ENCODE measurements at places on chromosomes 12 and 14.

GRCh38 chr12:9198012-9198411, 10.2 kb downstream of the PZP start:
- no peak for DNase-seq

GRCh38 chr12:128792398-128792797, 31.4 kb downstream of the SLC15A4 start:
- DNase-seq, result no peak

DNA sequence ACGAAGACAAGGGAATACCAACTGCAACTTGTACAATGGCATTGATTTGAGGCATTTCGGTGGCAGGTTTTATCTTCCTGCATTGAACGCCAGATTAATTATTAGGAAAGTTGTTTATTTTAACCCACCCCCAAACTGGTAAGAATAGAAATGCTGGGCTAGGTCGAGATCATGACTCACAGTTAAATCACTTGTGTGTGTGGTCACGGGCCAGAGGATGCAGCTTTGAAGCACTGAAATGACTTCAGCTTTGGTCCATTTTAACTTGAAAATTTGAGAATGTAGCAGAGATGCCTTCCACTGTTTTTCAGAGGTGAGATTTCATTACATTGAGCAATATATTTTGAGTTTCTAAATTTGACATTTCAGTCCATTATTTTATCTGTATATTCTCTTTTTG, 23.6 kb upstream of the KCNH3 start:
- no peak for DNase-seq

DNA sequence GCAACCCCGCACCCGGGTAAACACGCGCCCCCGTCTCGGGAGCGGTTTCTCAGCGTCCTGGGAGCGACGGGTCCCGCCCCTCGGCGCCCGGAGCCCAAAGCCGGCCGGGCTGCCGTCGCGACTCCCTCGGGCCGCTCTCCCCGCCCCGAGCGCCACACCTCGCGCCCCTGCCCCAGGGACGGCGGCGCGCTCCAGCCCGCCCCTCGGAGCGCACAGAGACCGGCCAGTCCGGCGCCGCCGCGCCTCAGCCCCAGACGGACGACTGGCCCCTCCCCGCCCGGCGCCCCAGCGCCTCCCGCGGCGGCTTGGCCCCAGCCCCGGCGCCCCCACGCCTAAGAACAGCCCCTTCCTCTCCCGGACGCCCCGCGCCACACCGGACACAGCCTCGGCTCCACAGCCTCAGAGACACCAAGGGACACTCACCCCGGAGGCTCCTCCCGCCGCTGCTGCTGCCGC, 411 bp downstream of the BTBD7 start:
- DNase-seq, result peak; percentile 17

- no peak for DNase-seq
These were observed 51.8 kb downstream of the SCAF11 start for GRCh38 chr12:45938566-45938965.

DNA sequence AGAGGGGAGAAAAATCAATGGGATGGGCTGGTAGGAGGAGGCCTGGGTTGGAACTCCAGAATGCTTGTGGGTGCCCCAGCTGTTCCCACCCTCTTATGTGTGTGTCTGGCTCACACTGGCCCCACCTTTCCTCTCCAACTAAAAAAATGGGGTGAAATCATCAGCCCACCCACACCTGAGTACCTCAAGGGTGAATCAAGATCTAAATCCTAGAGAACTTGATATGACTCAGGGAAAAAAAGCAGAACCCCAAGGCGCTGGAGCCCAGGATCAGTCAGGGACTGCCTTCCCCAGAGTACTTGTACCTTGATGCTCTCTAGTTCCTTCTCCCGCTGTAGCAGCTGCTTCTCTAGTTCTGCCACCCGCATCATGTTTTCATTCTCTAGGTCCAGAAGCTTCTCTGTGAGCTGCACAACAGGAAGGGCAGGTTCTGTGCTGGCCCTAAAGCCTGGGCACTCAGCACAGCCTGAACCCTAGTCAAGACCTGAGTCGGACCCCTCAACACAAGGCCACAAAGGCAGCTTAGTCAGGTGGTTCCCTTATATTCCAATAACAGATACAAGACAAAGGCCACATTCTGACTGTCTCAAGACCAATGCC, 29.7 kb downstream of the PRPF40B start:
- no peak for DNase-seq

DNA sequence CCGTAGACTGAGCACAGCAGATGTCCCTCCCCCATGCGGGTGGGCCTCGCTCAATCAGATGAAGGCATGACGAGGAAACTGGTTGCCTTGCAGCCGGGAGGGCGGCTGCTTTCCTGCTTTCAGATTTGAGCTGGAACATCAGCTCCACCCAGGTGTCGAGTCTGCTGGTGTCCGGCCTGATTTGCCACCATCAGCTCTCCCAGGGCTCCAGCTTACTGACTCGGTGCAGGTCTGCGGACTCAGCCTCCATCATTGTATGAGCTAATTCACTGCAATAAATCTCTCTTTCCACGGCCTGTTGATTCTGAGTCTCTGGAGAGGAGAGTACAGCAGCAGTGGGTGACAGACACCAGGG, 156.2 kb downstream of the KIF26A start:
- DNase-seq, result no peak

- no peak for DNase-seq
These were observed 90.1 kb upstream of the CPSF6 start for GRCh38 chr12:69149270-69149669.

- no peak for DNase-seq
These were observed 12.3 kb downstream of the SH2B3 start for GRCh38 chr12:111417784-111418593.

DNA sequence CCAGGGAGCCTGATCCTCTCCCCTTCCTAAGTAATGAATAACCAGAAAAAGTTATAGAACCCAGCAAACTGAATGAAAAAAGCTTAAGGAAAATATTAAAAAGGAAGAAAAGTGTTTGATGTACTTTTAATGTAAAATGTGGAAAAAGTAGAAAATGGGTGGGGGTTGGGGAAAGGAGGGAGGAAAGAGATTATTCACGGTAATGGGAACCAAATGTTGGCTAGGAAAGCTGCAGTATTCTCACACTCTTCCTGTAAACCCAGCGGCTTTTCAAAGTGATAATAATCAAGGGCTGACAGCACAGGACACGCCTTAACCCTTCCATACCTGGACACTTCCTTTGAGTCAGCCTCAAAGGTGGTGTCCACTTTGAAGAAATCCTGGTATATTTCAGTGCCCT, 139.2 kb downstream of the TGFB3 start:
- DNase-seq, result no peak

DNA sequence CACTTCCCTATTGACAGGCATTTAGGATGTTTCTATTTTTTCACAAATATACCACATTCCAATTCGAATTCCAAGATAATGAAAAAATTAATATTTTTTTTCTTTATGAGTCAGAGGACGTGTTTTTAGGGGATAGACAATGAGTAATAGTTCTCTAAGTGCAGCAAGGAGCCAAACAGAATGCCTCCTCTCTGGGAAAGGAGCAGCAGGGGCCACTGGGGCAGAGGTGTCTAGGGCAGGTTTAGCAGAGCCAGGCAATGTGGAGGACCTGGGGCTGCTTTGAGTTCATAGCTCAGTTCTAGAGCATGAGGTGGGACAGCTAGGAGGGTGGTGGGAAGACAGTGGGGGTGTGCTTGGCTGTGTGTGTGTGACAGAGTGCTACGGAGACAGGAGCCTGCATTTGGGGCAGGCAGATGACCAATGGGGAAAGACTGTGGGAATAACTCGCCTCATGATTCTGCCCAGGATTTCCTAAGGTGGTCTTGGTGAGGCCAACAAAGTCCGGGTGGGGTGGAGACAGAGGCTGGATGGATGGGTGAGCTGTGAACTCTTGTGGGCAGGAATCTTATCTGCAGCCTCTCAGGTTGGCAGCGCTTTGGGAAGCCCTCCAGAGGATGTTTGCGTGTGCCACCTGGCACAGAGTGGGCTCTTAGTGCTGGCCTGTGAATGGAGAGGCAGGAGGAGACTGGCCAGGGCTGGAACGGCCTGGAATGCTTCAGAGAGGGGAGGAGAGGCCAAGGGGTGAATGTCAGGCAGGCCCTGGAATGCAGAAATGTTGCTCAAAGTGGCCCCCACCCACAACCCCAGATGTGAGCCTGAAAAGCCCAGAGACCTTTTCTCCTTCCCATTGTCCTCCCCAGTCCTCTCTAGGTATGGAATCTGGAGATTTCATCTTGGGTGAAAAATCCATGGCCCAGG, 2.4 kb upstream of the KRT7 start:
- no peak for DNase-seq

GRCh38 chr14:68554231-68554630, 238.6 kb downstream of the ZFP36L1 start:
- DNase-seq, result no peak

DNA sequence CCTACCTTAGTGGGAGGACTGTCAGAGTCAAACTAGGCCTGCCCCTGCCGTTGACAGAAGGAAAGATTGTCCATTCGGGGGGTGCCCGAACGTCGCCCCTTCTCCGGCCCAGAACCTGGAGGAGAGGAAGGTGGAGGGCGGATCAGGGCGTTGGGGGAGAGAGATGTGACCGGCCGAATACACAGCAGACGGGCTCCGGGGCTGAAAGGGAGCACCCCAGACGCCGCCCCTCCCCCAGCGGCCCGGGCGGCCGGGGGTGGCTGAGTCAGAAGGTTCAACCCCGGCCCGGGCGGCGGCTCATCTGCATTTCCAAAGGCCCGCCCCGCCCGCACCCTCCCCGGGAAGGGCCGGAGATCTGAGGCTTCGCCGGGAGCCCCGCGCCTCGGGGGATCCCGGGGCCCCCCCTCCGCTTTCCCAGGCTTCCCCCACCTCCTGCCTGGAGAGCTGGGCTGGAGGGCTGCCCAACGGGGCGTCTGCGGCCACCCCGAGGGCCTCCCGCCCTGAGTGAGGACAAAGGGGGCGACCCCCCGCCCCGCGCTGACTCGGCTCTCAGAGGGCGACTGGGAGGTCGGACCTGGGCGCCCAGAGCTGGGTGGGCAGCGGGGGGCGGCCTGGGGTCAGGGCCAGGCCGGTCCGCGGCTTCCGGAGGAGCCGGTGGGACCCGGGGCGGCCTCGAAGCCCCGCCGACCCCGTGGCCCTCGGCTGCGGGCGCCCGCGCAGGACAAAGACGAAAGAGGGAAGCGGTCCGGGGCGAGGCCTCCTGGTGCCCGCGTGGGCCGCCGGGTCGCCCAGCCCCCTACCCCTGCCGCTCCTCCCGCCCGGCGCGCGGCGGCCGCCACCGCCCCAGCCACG, 3.7 kb upstream of the SETD1B start:
- peak; percentile 81 for DNase-seq

- no peak for DNase-seq
These were observed 16.2 kb downstream of the PSMC1 start for GRCh38 chr14:90272523-90272922.

- DNase-seq, result no peak
These were observed 22.8 kb downstream of the COX8C start for GRCh38 chr14:93369713-93370266.

- DNase-seq, result no peak
These were observed 10.0 kb downstream of the FBXO33 start for GRCh38 chr14:39422243-39422642.

GRCh38 chr14:23034498-23035302, at the start of gene PSMB5:
PSMB5 (minus strand) TSS chr14:23034900; CDS start chr14:23034881, 19 bp downstream.
- peak; percentile 67 for DNase-seq

DNA sequence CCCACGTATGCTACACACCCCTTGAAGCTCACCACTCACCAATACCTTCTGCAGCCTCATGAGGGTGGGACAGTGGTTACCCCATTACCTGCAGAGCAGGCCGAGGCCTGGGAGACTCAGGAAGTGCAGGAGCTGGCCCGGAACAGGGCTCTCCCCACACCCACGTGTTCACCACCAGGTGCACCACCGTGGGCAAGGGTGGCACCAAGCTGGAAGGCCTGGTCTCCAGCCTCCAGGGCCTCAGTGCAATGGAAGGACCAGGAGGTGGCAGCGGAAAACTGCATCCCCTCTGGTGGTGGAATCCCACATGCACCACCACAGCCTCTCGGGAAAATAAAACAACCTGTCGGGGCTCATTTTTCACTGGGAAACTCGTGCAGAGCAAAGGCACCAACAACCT, 36.4 kb downstream of the ITPK1 start:
- DNase-seq, result no peak

DNA sequence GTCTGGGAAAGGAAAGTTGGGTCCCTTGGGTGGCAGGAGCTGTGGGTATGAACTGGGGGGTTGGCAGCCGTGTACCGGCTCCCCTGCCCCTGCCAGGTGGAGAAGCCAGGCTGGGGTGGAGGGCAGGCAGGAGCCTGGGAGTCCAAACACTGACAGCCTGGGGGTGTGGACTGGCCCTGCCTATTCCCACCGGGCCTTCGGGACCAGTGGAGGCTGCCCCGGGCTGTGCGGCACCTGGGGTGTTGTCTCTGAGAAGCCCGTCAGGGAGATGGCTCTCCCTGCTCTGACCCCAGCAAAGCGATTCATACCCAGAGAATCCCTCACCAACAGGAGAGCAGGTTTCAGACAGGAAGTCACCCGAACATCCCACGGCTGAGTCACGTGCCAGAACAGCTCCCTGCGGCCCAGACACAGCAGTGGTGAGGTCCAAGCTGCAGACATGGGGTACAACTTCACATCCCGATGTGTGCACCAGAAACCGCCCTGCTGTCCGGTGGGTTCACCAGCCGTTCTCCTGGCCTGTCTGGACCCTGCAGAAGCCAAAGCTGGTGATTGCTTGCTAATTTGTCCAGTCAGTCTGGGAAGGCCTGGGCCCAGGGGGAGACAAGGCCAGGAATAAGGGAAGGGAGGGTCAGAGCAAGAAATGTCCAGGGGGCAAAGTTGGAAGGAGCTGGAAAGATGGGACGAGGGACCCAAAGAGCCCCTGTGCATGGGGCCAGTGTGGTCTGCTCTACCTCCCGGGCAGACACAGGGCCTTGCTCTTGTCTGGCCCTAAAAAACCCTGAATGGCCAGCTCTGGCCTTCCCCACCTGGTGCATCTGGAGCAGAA, 2.1 kb upstream of the GPR132 start:
- peak; percentile 36 for DNase-seq

DNA sequence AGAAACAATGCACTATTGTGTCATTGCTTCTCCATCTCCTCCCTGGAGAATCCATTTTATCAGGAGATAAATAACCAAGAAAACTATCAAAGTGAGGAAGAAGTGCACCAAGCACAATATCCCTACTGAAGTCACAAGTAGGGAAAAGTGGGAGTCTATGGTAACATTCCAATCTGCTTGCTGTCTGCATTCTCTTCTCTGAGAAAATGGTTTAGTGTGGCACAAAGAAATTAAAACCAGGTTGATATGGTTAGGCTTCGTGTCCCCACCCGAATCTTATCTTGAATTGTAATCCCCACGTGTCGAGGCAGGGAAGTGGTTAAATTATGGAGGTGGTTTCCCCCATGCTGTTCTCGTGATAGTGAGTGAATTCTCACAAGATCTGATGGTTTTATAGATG, 209.7 kb downstream of the PRKD1 start:
- no peak for DNase-seq
